ENCODE measurements at places on chromosomes 1 and 21. TPM values are rescaled to one million over a fixed set of nuclear protein-coding genes. Genes with fewer than 3 reads are reported as not detected.

COA7 gene
- 16.4 TPM for total RNA-seq

DENND2C gene
- 3.7 TPM for total RNA-seq

CFHR5 gene
- total RNA-seq = not detected

CLCA2 gene
- not detected for total RNA-seq

RNU1-3 gene
- 8,578 TPM for total RNA-seq

RHOC gene
- total RNA-seq = 169 TPM

ITLN2 gene
- total RNA-seq = 1.0 TPM

OR6N1 gene
- not detected for total RNA-seq

TM2D1 gene
- total RNA-seq = 40.2 TPM

DCST1 gene
- total RNA-seq = not detected

PROK1 gene
- total RNA-seq = not detected

COL6A2 gene
- total RNA-seq = 198 TPM

CR1L gene
- total RNA-seq = not detected

ASTN1 gene
- total RNA-seq = 0.28 TPM

CDC7 gene
- 2.0 TPM for total RNA-seq

GRCh38 chr21:14520535-14520934 is 25.6 kb downstream of the SAMSN1 start:
- DNase-seq = peak; percentile 19

DNA sequence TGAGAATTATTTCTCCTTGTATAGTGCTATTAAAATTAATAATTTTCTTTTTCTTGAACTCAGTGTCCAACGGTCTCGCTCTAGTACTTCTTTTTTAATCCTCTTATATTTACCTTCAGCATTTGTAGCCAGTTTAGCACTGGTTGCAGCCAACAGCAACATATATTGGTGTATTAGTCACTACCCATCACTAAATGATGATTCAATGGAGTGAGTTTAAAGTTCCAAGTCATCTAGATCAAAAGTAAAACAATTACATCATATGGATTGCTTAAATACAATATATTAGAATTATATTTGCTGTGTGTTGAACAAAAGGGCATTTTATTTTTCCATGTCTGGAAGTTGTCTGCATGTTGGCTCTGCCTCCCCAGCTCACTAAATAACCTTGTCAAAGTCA is 591.8 kb downstream of the ADGRL2 start:
- no peak for DNase-seq

DNA sequence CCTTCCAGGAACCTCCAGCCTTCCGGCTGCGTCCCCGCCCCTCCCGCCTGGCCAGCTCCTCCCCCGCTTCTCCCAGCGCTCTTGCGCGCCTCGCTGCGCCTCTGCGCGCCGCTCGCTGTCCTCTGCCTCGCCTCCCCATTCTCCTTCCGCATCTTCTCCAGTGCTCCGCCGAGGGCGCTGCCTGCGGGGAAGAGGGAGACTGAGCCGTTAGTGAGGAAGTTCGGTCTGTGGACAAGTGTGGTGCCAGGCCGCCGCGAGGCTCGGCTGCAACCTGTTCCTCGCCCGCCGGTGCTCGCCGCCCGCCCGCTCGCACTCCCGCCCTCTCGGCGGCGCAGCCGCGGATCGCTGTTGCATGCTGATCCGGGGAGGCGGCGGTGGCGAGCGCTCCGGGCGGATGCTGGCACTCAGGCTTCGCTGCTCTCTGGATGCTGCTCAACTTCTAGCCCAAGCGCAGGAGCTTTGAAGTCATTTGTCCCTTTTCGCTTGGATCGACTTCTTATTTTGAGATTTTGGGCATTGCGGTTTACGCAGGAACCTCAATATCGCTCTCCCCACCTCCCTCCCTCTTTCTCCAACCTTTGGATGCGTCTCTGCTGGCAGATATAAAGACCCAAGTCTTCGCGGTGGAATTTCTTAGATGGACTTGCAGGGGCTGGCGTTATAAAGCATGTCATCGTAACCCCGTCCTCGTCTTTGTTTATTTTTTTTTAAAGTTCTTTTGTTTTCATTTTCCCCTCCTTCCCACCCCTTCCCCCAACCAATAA is 614 bp upstream of the CACNA1E start:
- DNase-seq = peak; percentile 62

GRCh38 chr1:53500204-53501064 is 41.2 kb downstream of the DMRTB1 start:
- DNase-seq = no peak

DNA sequence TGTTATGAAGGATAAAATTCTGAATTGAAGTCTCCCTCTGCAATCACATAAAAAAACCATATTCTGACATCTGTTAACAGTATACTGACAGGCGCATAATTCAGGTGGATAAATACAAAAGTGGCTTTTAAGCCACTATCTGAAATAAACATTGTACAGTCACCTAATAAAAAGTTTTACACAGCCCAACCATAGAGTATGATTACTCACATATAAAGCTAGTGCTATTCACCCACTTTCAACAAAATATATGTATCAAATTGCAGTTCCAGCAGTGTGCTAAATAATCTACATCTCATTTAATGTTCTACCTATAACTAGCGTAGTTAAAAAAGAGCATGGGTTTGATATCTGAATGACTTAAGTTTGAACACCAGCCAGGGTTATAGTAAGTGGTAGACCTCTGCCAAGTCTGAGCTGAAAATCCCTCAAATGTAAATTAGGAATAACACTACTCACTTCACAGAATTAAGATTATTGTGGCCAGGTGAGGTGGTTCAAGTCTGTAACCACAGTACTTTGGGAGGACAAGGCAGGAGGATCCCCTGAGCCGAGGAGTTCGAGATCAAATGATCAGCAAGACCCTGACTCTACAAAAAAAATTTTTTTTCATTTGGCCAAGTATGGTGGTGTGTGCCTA is 3.9 kb downstream of the EGLN1 start:
- DNase-seq = no peak

DNA sequence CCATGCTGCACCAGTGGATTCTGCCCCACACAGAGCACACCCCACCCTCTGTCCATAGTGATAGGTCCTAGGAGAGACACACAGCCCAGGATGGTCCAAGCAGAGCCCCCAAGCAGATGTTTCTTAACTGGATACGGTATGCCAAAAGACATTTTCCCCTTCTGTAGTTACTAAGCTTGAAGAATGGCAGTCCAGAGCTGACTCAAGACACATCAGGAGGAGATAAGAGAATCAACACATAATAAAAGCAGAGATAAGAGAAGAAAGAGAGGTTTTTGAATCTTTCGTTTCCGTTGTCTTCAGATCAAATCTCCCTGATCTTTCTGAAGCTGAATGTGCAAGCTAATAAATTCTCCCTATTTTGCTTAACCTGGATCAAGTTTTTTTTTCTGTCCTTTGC is 21.8 kb upstream of the CASQ2 start:
- no peak for DNase-seq

GRCh38 chr1:3683992-3684391 is 31.7 kb downstream of the TP73 start:
- no peak for DNase-seq

GRCh38 chr1:182196897-182197870 is 135.7 kb upstream of the ZNF648 start:
- DNase-seq = no peak

DNA sequence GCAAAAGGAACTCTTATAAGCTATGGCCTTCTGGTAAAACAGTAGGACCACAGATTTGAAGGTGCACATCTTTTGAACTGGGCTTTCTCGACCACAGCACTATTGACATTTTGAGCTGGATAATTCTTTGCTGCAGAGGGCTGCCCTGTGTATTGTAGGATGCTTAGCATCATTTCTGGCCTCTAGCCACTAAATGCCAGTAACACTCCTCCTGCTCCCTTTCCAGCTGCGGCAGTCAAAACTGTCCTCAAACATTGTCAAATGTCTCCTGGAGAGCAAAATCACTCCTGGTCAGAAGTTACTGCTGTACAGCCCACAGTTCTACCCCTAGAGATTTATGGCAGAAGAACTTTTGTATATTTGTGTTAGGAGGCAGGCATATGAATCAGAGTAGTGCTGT is 836.7 kb downstream of the PLA2G4A start:
- DNase-seq = no peak

- DNase-seq = peak; percentile 76
These were observed 1.7 kb upstream of the ZBTB18 start for GRCh38 chr1:244049162-244050013.

GRCh38 chr1:20660363-20660762 is 806 bp downstream of the DDOST start:
- DNase-seq = peak; percentile 21

DNA sequence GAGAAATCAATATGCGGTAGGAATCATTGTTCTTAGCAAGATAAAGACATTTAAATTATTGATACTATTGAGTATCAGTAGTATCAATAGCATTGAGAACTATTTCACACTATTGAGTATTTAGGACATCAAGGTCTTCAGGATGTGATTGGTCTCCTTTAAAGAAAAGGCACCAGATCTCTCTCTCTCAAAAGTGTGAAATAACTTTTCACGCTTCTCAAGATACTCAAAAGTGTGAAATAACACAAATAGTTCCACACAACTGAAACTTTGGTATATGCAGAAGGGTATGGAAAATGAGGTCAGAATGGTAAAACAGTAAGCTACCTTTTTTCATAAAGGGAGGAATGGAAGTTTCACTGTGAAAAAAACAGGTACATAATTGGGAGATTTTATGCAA is 6.7 kb upstream of the PYHIN1 start:
- DNase-seq = no peak

DNA sequence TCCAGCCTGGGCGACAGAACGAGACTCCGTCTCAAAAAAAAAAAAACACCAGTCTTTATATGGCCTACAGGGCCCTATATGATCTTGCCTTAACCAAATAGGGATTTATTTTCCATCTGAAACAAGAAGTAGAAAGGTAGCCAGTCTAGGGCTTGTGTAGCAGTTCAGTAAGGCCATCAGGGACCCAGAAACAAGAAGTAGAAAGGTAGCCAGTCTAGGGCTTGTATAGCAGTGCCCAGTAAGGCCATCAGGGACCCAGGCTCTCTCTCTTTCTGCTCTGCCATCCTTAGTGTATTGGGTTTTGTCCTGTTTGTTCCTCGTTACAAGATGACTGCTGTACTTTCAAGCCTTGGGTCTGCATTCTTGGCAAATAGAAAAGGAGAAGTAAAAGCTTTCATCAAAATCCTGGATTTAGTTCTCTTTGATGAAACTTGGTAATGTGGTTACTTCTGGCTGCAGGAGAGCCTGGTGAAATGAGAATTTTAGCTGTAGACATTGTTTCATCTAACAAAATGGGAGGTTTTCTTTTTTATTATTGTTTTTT is 46.1 kb downstream of the PKN2 start:
- DNase-seq = no peak

GRCh38 chr1:41380979-41381691 is 19.9 kb downstream of the FOXO6 start:
- peak; percentile 71 for DNase-seq

DNA sequence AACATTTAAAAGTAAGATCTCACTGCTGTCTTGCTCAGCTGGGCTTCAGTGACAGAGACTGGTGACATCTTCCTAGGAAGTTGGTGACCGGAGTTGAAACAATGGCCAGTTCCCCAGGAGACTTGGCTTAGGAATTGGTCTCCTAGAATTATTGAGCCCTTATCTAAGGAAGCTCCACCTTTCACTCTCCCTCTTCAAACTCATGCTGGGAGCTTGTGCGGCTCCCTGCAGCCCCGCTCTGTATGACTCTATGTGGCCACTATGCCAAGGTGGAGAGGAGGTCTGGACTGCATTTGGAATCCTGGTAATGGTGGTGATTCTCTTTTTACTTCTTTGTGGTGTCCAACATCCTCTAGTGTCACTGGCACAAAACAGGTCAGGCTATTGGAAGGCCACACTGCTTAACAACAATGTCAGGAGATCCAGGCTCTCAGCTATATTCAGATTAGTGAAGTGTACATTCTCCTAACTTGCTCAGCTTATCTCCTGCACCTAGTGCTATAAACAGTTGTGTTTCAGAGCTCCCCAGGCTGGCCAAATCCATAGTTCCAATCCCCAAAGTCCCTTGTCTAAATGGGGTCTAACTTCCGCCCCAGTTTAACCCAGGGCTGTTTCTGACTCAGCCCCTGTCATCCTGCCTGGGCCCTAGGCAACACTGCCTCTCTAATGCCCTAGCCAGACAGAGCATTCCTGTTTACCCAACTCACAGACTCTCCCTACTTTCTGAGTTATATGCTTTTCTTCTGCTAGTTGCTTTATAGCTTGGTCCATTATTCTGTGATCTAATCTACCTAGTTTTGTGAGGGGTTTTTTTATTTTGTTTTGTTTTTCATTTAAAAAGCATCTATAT is 18.3 kb downstream of the ATP2B4 start:
- DNase-seq = no peak

DNA sequence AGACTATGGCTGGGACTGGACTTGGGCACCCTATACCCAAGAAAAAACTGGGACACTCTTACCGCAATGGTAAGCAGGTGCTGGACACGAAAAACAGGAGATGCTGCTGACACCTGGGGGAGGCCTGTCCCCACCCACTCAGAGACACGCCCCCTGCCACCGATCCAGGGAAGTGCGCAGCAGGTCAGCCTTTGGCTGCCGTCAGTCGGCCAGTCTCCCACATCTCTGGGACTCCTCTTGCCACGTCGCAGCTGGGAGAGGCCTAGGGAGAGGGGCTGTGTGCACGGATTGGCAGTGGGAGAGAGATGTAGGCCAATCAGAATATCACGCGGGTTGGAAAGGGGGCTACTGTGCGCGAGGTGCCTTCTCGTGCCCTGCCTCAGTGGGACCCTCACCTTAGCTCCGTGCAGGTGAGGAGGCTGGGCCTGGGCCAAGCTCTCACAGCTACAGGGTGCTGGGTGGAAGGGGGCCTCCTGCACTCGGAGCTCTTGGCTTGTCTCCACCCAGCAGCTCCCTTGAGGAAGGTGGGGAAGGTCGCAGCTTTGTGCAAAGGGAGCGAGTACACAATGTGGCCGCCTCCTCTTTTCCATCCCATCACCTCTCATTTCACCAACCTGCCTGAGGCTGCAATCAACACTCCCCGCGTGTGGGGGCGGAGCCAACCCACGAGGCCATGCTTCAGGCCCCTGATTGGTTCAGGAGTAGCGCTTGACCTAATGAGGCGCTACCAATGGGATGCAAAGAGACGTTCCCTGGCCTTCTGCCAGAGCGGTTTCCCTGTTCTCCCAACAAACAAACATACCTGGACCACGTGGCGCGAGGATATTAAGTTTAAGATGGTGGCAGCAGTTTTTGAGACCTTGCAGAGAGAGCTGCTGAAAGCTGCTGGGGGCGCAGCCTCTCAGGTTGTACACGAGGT is 25.7 kb upstream of the LDLRAP1 start:
- DNase-seq = no peak

DNA sequence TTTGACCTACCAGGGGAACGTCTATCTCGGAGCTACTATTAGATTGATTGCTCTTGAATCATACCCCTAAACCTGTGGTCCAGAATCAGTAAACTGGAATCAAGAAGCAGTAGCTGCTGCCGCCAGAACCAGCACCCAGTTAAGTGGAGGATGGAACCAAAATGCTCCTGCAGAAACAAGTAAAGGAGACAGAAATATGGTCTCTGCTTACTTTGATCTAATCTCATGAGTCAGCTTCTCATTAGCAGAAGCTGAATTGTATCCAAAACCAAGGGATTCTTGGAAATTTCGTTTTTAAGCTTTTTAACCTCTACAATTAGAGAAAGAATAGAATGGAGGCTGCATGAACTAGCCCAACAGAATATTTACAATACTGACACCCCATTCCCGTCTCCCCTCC is 42.6 kb upstream of the PIGV start:
- no peak for DNase-seq

GRCh38 chr1:19974822-19975416 is 4.5 kb downstream of the PLA2G2A start:
- peak; percentile 80 for DNase-seq

Data from right cardiac atrium (tissue), 5 donors.